ENCODE measurements at places on chromosomes 12 and 14.

- no peak for DNase-seq
Observed at GRCh38 chr14:69357544-69358200, 40.4 kb downstream of the ERH start.

DNA sequence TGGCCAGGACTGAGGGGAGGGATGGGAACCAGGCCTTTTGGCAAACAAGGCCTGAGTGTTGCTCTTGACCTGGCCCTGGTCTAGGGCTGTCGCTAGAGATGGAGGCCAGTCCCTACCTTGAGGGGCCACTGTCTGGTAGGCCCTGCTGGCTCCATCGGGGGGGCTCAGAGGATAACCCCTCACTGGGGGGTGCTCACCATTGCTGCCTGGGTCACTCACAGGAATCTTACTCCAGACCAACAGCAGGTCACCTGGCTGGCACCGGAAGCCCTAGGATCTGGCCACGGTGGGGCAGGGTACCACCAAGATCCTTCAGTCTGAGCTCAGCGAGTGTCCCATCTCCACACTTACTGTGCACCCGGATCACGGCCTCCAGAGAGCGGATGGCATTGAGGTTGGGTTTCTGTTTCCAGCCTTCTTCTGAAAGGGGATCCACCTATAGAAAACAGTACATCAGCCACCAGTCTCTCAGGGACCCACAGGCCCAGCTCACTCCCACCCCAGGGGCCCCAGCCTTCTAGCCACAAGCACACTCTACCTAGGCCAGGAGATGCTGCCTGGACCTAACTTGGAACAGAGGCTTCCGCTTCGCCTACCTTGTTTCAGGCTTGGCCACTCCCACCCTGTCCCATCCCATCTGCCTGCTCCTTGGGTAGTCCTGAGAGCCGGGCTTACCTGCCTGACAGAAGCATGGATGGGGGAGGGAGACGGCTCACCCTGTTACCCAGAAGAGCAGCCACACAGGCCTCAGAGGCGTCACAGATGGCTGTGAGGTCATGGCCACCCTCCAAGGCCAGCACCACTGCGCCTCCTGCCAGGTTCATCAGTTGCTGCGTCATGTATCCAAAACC is 12.2 kb downstream of the SLC48A1 start:
- DNase-seq, result no peak

GRCh38 chr12:86663716-86664115 is 407.5 kb upstream of the MGAT4C start:
- no peak for DNase-seq

- DNase-seq, result no peak
Observed at GRCh38 chr14:24941719-24942118, 108.2 kb downstream of the STXBP6 start.

DNA sequence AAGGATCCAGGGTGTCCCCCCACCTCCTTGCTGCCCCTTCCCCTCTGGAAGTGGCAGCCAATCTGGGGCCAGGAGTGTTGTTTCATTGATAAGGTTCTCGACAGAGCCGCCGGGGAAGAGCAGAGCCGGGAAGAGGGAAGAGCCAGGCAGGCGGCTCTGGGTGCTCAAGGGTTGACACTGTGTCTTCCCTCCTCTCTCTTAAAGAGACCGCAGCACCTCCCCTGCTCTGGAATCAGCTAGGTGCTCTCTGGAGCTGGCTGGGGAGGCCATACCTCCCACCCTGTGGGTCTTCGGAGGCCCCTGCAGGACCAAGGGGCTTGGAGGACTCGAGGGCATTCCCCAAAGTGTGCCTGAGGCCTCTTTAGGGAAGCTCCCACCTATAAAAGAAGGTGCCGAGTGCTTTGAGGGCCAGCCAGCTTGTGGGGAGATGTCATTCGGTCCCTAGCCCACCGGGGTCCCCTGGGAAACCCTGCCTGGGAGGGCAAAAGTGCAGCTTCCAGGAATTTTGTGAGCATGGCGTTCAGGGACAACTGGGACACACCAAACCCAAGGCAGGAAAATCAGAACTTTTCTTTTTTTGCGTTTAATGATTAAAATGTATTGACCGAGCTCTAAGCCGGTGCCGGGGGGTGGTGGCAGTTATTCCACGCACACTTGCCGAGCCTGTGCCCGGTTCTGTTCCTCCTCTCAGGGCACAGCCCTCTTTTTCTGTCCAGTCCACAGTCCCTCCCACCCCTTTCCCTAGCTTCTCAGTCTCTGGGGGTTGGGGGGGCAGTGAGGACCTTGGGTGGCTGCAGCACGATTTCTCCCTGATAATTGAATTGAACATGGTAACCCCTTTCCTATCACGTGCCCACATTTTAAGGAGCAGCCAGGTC is 3.0 kb downstream of the SETD1B start:
- DNase-seq, result no peak

GRCh38 chr12:46403719-46404070 is 31.1 kb upstream of the SLC38A2 start:
- no peak for DNase-seq
